Neural progenitor cell (in vitro differentiated cells): ENCODE measurements at places on chromosomes 2 and 18. TPM values are rescaled to one million over a fixed set of nuclear protein-coding genes. Genes with fewer than 3 reads are reported as not detected.

GRCh38 chr2:72803626-72804320 is 22.1 kb downstream of the EXOC6B start:
- DNase-seq = no peak
- H3K27ac ChIP-seq = no peak overlapping the region
- H3K4me1 ChIP-seq = no peaks in the 10 kb centered on the region
- no peaks in the 10 kb centered on the region for H3K27me3 ChIP-seq
- no peaks in the 10 kb centered on the region for H3K36me3 ChIP-seq
- no peak overlapping the region for H3K4me3 ChIP-seq

DNA sequence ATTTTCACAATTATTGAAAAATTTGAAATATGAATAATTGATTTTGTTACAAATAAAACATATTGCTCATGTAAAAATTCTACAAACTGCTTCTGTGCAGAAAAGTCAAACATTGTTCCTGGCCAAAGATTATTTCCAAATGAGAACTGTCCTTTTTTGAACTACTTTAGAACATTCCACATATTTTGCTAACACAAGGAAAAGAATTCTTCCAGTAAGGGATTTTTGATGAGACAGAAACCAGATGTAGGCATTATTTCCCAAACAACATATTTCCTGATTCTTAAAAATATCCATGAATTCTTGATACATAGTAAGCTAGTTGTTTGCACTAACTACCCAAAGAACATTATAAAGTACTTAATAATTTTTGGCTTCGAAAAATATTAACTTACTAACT is 715.2 kb downstream of the CCDC85A start:
- no peak overlapping the region for H3K4me3 ChIP-seq
- H3K36me3 ChIP-seq = no peaks in the 10 kb centered on the region
- DNase-seq = no peak
- no peaks in the 10 kb centered on the region for H3K27me3 ChIP-seq
- no peak overlapping the region for H3K27ac ChIP-seq

GRCh38 chr2:28390746-28391563 is 1.7 kb upstream of the FOSL2 start:
- no peak overlapping the region for H3K27ac ChIP-seq
- H3K36me3 ChIP-seq = no peaks in the 10 kb centered on the region
- DNase-seq = peak; percentile 79
- H3K27me3 ChIP-seq = peaks cover 50% of the 10 kb centered on the region
- peaks cover 15% of the 10 kb centered on the region for H3K4me1 ChIP-seq

The TTC27 gene
- 16.4 and 32.5 TPM in 2 replicates for total RNA-seq

The IL1RL2 gene
- total RNA-seq = not detected in 2 replicates

The BCL2 gene
- total RNA-seq = 4.2 and 4.9 TPM in 2 replicates

DNA sequence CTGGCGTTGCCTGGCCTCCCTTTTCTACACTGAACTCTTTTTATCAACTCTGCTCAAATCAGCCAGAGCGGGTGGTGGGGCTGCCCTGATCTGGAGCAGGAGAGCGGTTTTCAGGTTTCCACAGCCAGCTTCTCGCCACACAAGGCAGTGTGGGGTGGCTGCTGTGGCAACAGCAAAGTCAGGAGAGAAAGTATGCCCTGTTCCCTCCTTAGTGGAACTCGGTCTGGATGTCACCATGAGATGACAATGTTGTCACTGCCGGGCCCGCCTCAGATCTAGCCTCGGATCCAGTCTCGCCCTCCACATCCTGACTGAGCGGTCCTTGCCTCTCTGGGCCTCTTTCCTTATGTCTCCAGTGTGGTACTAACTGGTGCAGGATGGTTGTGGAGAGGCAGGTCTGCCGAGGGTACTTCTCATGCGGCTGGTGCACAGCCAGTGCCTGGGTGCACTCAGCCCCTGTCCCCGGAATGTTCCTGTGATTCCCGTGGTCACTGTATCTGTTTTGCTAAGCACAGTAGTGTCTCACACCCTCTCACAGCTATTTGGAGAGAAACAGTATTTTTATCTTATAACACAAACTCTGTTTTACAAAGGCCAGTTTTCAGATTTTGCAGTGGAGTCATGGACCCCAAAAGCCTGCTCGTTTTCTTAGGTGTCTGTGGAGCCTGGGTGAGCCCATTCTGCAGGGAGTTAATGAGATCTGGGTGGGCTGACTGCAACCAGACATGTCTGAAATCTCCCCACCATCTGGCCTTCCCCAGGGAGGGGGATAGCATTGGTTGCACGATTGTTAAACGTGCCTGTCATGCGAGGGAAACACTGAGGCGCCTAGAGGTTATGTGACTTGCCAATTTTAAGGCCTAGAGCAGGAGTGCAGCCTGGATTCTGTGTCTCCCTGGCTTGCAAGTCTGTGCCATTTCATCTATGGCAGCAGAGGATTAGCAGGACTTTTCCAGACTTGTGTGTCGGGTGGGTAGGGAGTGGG is 261.1 kb upstream of the AGAP1 start:
- no peak overlapping the region for H3K4me3 ChIP-seq
- no peak overlapping the region for H3K27ac ChIP-seq
- no peaks in the 10 kb centered on the region for H3K27me3 ChIP-seq
- no peak for DNase-seq
- no peaks in the 10 kb centered on the region for H3K36me3 ChIP-seq
